ENCODE measurements at places on chromosomes 4 and X.

GRCh38 chr4:120589787-120590186 lies 332.7 kb downstream of the PRDM5 start:
- DNase-seq, result no peak

DNA sequence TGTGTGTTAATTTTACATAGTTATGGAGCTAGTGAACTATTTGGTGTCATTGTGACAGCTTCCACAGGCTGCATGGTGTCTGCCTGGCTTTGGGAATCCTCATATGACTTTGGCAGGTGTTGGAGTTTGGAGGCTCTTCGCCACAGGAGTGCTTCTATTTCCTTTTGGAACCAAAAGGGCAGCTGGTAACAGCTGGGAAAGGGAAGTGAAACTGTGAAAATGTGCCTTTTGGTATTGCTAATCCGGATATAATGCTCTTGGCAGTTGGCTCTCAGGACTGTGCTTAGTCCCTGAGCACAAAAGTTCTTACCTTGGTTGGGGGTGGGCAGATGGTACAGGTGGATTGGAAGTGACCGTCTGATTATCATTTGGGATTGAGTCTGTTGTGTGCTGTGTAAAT lies 18.1 kb downstream of the OFD1 start:
- no peak for DNase-seq

GRCh38 chr4:8657381-8658088 lies 65.0 kb downstream of the CPZ start:
- DNase-seq, result peak; percentile 5

- no peak for DNase-seq
Observed at GRCh38 chr4:144663834-144664475, 18.0 kb downstream of the HHIP start.

GRCh38 chr4:187108845-187109244 lies 385.2 kb upstream of the FAT1 start:
- no peak for DNase-seq

GRCh38 chr4:25439918-25440477 lies 62.9 kb downstream of the ANAPC4 start:
- DNase-seq, result peak; percentile 53

- no peak for DNase-seq
Observed at GRCh38 chr4:2923141-2923551, 40.1 kb downstream of the NOP14 start.

- no peak for DNase-seq
Observed at GRCh38 chr4:112589206-112589605, 47.5 kb downstream of the ZGRF1 start.

- no peak for DNase-seq
Observed at GRCh38 chr4:112253382-112254000, 21.9 kb downstream of the AP1AR start.

GRCh38 chr4:36509845-36510244 lies 228.4 kb downstream of the DTHD1 start:
- DNase-seq, result no peak

DNA sequence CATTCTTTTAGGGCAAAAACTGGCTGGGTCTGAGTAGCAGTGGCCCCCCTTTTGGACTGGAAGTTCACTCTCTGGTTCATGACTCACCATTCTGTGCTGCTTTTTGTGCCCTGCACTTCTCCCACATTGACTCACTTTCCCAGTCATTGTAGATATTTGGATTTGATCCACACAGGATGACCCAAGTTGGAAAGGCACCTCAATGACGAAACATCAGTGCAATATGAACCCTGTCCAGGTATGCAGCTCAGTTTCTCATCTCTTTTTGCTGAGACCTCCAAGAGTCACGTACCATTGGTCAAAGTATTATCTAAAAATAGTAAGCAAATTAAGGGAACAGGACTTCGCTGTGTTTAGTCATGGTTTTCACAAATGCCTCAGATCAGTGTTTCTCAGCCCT lies 92.7 kb downstream of the CBLL2 start:
- DNase-seq, result no peak

GRCh38 chr4:73257651-73258435 lies 755 bp downstream of the ANKRD17 start:
- peak; percentile 7 for DNase-seq

DNA sequence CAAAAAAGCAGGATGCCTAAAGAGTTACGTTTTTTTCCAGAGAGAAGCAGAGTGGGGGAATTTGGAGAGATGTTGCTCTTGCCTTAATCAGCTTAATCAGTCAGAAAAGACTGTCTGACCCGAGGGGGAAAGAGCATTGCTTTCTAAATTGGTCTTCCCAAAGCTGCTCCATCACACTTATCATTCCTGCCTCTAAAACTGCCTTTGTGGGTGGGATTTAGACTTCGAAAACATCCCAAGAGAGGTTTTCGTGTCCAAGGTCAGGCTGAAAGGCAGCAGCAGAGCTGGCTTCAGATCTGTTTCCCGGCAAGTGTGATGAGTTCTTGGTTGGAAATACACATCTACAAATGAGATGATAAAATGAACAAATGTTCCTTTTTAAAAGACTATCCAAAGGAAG lies 155.2 kb downstream of the SH2D1A start:
- DNase-seq, result no peak

DNA sequence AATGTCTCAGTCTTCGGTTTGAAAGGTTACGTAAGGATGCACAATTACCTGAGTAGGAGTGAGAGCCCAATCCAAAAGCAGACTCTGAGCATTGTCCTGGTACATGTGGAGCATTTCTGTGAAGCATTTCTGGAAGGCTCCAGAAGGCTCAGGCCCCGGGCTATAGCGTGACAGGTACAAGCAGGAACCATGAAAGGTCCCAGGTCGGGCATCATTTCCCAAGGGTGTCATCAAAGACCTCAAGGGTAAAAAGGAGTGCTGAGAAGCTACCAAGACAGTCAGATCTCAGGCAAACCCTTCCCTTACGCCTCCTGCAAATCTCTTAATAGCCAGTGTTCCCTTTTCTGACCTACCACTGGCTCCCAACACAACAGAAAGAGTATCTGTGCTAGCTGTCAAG lies 30.8 kb downstream of the GPC4 start:
- DNase-seq, result no peak

- no peak for DNase-seq
Observed at GRCh38 chrX:16416588-16416987, 233.4 kb upstream of the S100G start.

GRCh38 chr4:185865901-185866328 lies 53.9 kb upstream of the SORBS2 start:
- DNase-seq, result no peak

DNA sequence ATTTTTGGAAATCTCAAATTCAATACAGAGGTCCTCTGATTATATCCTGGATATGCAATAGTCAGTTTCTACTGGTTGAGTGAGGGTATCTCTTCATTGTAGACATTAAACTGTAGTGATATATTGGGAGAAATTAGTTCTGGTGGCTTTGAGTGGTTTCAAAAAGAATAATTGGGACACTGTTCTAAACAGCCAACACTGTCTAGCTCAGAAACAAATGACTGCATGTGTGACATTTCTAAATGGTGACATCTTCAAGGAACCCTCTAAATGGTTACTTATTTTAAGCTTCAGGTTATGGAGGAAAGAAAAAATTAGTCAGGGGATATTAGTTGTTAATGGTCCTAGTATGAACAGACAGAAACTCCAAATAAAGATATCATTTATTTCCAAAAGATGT lies 186.2 kb downstream of the LARP7 start:
- DNase-seq, result no peak

DNA sequence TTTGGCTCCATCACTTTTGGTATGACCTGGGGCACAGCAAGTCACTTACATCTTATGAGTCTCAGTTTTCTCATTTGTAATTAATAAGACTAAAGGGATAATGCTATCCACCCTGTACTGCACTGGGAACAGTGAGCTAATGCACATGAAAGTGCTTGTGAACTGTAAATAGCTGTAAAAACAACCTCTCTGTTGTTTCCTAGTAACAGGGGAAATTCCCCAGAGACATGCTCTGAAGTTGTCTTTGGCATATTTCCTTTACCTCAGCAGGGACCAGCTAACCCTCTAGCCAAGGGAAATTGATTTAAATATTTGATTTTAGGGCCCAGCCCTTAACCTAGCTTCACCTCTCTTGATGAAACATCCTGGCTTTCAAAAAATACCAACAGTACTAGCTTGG lies 6.1 kb upstream of the CYSLTR1 start:
- no peak for DNase-seq

DNA sequence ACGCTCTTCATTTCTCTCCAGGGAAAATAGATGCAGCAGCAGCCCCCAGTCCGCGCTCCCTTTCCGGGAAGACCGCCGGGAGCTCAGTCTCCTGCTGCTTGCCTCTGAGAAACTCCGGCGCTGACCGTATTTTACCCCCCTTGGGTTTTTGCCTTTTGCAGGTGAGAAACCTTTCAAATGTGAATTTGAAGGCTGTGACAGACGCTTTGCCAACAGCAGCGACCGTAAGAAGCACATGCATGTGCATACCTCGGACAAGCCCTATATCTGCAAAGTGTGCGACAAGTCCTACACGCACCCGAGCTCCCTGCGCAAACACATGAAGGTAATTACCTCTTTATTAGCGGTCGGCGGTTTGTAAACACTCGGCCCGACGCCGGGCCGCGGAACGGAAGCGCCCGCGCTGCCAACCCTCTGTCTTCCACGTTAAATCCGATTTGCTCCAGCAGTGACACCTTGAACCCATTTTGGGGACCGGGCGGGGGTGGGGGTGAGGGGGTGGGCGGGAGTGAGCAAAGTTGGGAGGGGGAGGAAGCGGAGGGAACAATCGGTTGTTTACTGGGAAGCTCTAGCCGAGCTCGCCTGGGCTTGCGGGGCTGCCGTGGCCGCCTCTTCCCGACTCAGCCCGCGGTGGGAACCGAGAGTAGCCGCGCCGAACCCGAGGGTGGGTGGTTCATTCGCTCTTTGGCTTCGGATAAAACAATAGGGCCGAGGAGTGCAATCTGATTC lies 3.0 kb downstream of the ZIC3 start:
- DNase-seq, result no peak

GRCh38 chrX:21730026-21730425 lies 27.9 kb downstream of the SMPX start:
- DNase-seq, result no peak

GRCh38 chrX:147901461-147902126 lies 10.1 kb upstream of the FMR1 start:
- no peak for DNase-seq

DNA sequence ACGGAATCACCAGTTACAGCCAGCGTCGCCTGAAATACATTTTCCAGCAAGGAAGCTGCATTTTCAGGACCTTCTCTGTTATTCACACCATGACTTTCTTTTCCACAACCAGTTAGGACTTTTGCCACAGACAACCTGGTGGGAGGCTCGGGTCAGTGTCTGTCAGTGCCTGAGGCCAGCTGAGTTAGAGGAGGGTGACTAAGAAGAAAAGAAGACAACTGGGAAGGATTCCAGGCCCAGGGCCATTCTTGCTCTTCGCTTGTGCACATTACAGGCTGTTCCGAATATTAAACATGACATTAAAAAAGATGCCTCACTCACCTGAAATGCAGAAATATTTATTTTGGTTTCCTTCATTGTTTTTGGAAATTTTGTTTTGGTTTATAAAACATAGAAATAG lies 21.4 kb upstream of the CENPU start:
- no peak for DNase-seq

- no peak for DNase-seq
Observed at GRCh38 chrX:100048156-100048555, 361.9 kb downstream of the PCDH19 start.

DNA sequence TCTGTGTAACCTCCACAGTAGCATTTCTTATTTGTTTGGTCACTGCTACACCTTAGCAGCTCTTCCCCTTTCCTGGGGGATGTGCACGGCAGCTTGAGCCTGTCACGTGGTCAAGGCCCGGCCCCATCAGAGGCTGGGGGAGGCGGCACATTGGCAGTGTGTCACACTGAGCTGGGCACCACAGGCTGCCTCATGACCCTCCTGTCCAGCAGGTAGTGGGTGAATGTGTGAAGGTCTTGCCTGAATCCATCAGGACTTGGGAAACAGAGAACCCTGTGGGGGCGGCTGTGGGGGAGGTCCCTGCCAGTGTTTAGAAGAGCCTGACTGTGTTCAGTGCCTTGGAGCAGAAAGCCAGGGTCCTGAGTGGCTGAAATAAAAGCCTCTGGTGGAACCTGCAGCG lies 33.2 kb downstream of the WFS1 start:
- no peak for DNase-seq

DNA sequence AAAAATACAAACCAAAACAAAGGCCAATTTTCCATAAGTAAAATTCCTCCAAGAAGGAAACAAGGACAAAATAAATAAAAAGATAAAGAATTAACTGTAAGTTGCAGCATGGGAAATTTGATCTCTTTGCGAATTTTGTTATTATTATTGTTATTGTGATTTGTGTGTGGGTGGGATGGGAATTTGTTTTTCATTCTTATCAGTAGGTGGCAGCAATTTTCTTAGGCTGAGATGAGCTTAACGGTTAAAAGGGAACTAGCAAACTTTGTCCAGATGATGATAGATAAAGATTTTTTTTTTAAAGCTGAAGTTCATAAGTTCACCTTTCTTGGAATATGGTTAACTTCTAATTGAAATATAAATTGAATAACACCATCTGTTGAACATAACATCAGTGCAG lies 83.2 kb upstream of the IL1RAPL2 start:
- no peak for DNase-seq

- DNase-seq, result no peak
Observed at GRCh38 chr4:119050527-119051090, 85.0 kb upstream of the MYOZ2 start.

DNA sequence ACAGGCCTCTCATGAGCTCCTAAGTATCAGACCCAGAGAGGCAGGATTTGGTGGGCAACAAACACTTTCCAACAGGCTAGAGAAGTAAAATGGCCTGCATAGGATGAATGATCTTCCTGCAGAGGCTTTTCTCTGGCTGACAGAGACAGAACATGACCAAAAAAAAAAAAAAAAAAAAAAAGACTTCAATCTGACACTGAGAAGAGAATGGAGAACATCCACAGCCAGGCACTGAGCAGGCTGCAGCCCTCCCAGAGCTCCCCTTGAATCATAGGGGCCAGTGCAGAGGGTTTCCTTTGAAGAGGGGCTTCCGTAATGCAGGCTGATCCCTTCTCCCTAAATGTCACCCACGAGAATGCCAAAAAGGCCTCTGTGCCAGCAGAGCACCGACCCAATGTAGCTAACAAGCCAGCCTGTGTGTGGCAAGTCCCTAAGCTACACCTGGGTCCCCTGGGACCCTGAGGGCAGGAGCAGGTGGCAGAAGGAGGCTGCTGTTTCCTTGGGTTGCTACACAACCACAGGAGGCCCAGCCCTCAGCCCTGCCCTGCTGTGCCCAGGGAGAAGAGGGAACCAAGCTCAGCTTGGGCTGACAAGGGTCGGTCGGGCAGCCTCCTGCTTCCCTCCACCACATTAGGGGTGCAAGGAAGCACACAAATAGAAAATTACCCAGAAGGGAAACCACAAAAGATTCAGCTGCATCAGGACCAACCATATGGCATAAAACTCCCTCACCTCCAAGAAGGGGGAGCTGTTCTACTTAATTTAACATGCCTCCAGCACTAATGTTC lies 55.6 kb downstream of the MAP7D2 start:
- no peak for DNase-seq

DNA sequence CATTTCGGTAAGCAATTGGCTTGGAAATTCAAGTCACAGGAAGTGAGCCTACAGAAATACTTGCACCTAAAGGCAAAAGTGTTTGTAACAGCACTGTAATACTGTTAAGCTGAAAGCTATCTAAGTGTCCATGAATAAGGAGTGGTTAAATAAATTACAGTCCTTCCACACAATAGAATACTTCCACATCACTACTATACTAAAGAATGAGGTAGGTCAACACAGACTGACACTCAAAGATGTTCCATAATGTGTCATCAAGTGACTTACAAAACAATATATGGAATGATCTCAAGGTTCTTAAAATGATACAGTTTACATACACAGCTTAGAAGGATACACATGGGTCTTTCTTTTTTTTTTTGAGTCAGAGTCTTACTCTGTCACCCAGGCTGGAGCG lies 27.0 kb downstream of the SLC10A6 start:
- DNase-seq, result no peak

All from stimulated activated CD4-positive, alpha-beta T cell treated with anti-CD3 and anti-CD28 coated beads, Interleukin-2, amount 100 ng/mL, for 24 hours (primary cell).